ENCODE measurements at places on chromosomes 12 and 14. TPM values are rescaled to one million over a fixed set of nuclear protein-coding genes. Genes with fewer than 3 reads are reported as not detected.

The GTF2A1 gene
- 4.6 TPM for polyA plus RNA-seq

The SNRNP35 gene
- 30.8 TPM for polyA plus RNA-seq

The TAS2R13 gene
- polyA plus RNA-seq: not detected

The ERP27 gene
- polyA plus RNA-seq: 0.06 TPM

The OR4E1 gene
- polyA plus RNA-seq: not detected

The PIWIL1 gene
- 0.04 TPM for polyA plus RNA-seq

The RERGL gene
- polyA plus RNA-seq: not detected

The DHRS4L2 gene
- polyA plus RNA-seq: 43.7 TPM

The PPP1R36 gene
- 0.41 TPM for polyA plus RNA-seq

The SERPINA5 gene
- polyA plus RNA-seq: not detected
